ENCODE measurements at places on chromosomes 4 and X.

GRCh38 chr4:1540601-1541375 is 134.5 kb upstream of the NKX1-1 start:
- no peak for DNase-seq

GRCh38 chrX:110000847-110001713 is 1.8 kb upstream of the TMEM164 start:
- no peak for DNase-seq

- DNase-seq: no peak
Observed at GRCh38 chr4:15550491-15550890, 80.8 kb downstream of the CC2D2A start.

DNA sequence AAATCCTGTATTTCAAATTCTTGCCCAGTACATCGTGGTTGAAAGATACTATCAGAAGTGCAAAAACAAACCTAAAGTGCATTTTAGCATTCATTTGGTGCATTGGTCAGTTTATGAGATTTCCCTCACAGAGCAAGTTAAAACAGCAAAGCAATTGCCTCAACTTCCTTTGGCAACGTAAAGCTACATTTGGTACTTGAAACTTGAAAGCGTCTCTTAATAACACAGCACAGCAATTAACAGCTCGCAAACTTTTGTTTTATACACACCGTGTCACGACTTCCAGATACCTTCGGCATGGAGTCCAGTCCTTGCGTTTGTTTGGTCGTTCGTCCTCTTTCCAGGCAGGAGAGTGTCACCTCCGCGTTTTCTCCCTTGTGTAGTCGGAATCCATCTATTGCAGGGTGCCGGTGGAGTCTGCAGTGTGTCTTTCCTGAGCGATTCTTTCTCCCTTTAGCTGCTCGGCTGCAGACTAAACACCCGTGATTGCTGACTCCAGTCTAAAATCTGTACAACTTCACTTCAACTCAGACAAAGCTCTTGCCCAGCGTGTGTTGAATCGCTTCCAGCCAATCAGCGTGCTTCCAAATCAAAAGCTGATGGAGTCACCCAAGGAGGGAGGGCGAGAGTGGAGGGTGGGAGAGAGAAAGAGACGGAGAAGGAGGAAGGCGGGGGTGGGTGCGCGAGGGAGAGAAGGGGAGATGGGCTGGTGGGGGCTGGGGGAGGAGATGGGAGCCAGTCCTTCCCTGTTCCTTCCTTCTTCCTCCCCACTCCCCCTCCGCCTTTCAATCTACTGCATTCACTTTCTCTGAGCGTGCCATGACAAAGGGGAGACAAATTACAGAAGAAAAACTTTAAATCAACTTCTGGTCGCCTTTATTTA is at the start of gene PCDH18:
TSS of gene PCDH18 (minus strand) at position 509 of the 883 bp plus-strand sequence. CDS start at position 103, 406 bp downstream.
- DNase-seq: peak; percentile 57

- DNase-seq: no peak
Observed at GRCh38 chrX:374596-374995, 12.1 kb downstream of the PPP2R3B start.

GRCh38 chr4:141153751-141154510 is 20.7 kb upstream of the RNF150 start:
- DNase-seq: no peak

DNA sequence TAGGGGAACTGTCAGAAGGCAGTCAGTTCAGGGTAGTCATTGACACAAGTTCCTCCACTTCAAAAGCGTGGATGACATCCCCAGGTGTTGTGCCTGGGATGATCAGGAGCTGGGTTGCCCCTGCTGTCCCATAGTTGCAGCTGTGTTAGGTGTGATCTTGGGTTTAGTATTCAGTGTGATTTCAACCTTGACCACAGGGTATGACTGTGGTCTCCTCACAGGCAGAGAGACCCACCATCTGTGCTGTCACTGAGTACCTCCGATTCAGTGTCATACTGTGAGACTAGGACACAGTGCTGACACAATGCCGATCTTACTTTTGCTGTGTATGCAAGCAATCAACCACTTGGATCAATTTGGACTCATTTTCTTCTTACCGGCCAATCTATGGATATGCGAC is 25.2 kb downstream of the FOXR2 start:
- no peak for DNase-seq

GRCh38 chrX:40945361-40945713 is 139.9 kb upstream of the USP9X start:
- no peak for DNase-seq

- DNase-seq: no peak
Observed at GRCh38 chr4:20288846-20289512, 37.3 kb downstream of the SLIT2 start.

GRCh38 chr4:89492581-89493071 is 185.0 kb upstream of the GPRIN3 start:
- DNase-seq: no peak

DNA sequence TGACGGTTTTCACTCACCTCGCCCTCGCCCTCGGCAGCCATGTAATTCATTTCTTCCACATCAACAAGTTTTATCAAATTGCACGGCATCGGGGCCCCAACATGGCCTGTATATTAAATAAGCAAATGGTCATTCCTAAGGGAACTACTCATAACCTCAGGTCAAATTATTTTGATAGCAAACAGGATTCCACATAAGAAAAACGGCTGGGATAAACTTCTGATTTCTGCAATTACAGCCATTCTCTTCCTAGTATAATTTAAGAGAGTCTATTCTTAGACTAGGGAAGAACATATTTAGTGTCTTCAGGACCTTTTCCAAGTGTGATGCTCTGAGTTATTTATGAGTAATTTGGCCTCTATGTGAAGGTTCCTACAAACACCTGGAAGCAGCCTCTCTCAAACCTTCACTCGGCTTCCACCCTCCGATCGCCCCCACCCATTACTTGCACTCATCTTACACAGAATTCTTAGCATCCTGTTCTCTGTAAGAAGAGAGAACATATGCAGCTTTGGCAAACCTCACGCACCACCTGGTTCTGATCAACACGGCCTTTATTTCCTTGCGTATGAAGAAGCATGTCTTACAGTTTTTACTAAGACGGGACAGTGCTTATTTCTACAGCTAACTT is 29.4 kb upstream of the CENPU start:
- DNase-seq: no peak

DNA sequence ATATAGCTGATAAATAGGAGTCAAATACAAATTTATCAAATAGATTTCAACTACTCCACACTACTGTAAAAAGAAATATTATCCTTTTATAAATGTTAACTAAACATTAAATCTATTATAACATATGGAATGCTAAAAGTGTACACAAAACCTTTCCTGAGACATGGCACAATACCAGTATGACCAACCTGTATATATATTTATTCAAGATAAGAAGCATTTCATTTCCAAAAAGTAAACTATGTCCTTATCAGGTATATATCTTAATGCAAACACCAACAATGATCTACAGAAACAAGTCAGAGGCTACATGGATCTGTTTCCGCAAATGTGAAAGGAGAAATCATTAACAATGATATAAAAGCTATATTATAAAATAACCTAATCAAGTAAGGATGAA is 37.8 kb downstream of the WNK3 start:
- DNase-seq: no peak

- DNase-seq: no peak
Observed at GRCh38 chr4:139668036-139668435, 2.4 kb downstream of the MGST2 start.

- no peak for DNase-seq
Observed at GRCh38 chr4:186019269-186019668, 49.7 kb upstream of the TLR3 start.

DNA sequence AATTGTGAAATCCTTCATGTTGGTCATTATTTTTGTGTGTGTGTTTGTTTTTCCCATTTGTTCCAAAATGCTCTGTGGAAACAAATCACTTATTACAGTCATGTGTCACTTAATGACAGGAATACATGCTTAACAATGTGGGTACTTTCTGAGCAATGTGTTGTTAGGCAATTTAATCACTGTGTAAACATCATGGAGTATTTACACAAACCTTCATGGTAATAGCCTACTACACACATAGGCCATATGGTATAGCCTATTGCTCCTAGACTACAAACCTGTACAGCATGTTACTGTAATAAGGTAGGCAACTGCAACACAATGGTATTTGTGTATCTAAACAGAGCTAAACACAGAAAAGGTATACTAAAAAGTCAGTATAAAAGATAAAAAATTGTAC is 388.9 kb upstream of the PPP1R2C start:
- no peak for DNase-seq

- DNase-seq: no peak
Observed at GRCh38 chr4:115851918-115852766, 738.7 kb upstream of the NDST4 start.

- no peak for DNase-seq
Observed at GRCh38 chrX:15072880-15073279, 197.0 kb downstream of the ASB9 start.

DNA sequence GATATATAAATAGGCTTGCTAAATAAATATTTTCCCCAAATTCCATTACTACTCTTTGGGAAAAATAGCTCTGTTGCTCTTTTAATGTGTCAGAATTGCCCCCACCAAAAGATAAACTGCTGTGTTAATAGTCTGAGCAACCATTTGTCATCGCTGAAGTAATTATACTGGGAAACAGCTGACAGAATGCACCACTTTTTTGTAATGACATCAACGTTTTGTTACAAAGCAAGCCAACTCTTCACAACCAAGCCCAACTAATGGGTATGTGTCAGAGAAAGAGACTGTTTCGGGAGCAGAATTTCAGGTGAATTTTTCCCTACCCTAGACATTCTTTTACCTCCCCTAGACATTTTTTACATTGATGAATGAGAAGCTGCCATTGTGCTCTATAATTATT is 405.0 kb upstream of the MAGEB18 start:
- DNase-seq: no peak

GRCh38 chr4:113457886-113458285 is 303.7 kb downstream of the CAMK2D start:
- no peak for DNase-seq

GRCh38 chrX:96611619-96612362 is 72.9 kb upstream of the DIAPH2 start:
- no peak for DNase-seq

DNA sequence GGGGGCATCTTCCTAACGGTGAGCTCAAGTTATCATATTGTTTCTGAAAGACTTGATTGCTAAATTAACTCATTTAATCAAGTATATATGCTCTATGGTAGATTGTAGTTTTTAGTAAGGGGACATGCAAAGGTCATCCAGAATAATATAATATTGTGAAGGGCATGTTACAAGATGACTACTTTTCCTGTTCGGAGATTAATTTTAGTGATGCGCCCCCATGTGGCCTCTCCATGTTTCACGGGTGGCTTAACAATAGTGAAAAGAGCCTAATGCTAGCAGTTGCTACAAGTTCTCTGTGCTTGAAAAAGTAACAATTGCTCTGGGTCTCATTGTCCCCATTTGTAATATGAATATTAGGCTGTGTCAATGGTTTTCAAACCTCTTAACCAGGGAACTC is 12.2 kb downstream of the SMPX start:
- DNase-seq: no peak

DNA sequence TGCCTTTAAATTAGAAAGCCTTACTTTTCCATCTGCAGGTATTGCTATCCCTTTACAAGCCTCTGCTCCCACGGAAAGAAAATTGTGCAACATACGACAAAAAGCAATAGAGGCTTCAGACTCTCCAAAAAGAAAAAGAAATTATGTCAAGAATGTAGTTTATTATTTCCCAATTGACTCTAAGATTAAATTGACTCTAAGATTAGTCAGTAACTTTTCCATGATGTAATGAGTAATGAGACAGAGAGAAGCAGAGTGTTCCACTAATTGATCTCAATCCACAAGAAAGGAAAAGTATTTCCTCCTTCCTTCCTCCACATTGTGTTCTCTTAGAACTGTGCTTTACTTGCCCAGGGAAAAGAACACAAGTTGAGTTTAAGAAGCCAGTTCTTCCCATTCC is 345.7 kb upstream of the HS3ST1 start:
- no peak for DNase-seq

DNA sequence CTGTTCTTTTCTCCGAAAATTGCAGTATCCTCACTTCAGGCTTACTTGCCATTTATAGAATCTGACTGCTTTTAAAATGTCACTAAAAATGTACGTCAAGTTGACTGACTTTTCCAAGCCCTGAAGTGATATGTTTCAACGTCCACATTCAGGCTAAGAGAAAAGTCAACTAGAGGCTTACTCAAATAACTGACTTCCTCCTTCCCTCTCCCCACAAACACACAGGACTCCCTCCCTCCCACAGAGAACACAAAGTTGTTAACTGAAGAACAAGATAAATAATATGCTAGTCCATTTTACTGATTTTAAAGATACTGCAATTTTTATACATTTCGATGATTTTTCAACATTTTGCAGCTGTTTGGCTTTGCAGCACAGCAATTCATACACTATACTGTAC is 13.8 kb upstream of the CDKL2 start:
- no peak for DNase-seq

DNA sequence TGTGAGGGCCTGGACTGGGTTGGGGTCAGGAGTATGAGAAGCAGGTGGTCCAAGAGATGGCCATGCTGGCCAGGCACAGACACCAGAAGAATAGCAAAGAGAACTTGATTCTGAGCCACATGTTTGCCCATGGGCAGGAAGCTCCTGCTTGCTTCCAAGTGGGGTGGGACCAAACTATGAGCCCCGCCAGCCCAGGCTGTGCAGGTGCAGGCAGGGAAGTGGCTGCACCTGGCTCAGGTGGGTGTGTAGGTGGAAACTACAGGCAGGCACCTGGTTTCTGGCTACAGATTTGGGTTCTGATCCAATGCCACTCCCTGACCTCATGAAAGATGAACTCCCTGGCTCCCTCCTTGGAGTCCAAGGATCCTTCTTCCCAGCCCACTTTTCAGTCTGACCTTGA is 207.9 kb upstream of the KLF3 start:
- no peak for DNase-seq

DNA sequence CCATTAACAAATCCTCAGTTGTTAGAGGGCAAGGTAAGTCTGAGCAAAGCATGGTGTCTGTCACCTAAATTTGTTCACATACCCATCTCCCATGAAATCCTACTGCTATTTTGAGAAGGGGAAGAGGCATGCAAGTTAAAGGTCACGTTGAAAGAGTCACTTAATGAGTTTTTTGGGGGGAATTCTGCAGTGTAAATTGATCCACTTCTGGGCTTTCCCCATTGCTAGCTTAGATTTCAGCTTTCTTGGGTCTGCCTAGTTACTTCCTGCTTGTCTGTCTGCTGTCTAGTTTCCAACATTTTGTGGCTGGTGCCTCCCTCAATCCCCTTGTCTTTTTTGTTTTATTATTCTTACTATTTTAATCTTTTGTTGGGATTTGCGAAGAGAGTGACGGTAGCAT is 32.0 kb downstream of the CEP135 start:
- no peak for DNase-seq

- DNase-seq: no peak
Observed at GRCh38 chr4:123365412-123365811, 31.2 kb upstream of the SPRY1 start.

DNA sequence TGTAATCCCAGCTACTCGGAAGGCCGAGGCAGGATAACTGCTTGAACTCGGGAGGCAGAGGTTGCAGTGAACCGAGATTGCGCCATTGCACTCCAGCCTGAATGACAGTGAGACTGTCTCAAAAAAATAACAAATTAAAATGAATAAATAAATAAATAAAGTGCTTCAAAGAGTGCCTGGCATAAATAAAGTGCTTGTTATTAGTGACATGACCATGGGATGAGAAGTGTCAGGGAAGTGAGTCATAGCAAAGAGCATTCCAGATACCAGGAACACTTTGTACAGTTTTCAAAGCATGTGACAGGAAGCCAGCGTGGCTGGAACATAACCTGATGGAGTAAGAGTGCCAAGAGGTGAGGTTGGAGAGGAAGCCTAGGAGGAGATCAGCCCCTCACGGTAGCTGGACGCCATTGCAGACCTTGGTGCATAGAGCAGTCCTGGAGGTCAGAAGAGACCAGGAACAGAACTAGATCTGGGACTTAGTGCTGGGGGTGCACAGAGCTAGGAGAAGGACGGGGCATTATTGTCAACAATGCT is 6.0 kb upstream of the WDR13 start:
- no peak for DNase-seq

Data from hippocampal formation (tissue), 2 donors.